ENCODE measurements at places on chromosomes 2 and 18. TPM values are rescaled to one million over a fixed set of nuclear protein-coding genes. Genes with fewer than 3 reads are reported as not detected.

TRIM43 gene
- total RNA-seq: not detected

RIF1 gene
- total RNA-seq: 16.3 TPM

LTBP1 gene
- total RNA-seq: 72.5 TPM

FHOD3 gene
- 347 TPM for total RNA-seq

AP1S3 gene
- total RNA-seq: 0.50 TPM

ARL4C gene
- total RNA-seq: 1.5 TPM

SCN3A gene
- total RNA-seq: 0.84 TPM

TTR gene
- not detected for total RNA-seq

Data from left ventricle myocardium superior (tissue), 1 donor.